Naive B cell (primary cell): ENCODE measurements at places on chromosomes 12 and 14. TPM values are rescaled to one million over a fixed set of nuclear protein-coding genes. Genes with fewer than 3 reads are reported as not detected.

OLR1 gene
- polyA plus RNA-seq: not detected

GRCh38 chr12:58773986-58774385, 146.3 kb downstream of the LRIG3 start:
- no peak for DNase-seq
- H3K27ac ChIP-seq: no peak overlapping the region
- H3K36me3 ChIP-seq: no peaks in the 10 kb centered on the region
- H3K27me3 ChIP-seq: no peaks in the 10 kb centered on the region
- no peaks in the 10 kb centered on the region for H3K4me1 ChIP-seq

DNA sequence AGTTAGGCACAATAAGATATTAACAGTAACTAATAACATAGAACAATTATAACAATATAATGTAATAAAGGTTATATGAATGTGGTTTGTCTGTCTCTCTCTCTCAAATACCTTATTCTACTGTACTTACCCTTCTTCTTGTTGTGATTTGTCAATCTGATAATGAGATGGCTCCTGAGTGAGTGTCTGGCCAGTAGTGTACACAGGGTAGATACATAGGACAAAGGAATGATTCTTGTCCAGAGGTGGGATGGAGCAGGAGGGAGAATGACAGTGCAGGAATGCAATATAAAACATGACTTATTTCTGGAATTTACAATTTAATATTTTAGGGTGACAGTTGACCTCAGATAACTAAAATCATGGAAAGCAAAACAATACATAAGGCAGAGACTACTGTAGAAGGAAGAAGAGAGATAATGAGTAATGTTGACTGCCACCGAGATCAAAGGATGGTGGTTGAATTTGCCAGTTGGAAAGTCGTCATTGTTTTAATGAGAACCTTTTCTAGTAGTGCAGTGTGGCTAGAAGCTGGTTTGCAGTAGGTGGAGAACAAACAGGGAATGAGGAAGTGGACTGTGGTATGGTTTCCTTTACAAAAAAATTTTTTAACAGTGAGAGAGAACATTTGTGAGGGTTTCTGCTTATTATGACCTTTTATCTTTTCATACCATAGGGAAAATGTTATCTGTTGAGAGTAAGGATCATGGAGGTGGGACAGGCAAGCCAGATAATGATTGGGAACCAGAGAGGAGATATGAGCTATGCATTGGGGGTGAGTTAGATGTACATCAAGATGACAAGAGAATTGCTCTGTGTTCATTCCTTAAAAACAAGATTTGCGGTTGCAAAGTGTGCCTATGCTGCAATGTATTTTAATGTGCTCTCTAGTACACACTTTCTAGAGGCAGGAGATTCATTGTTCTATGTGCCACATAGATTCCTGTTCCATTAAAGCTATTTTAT, 458.3 kb downstream of the BTG1 start:
- H3K4me1 ChIP-seq: peaks cover 9% of the 10 kb centered on the region
- no peak for DNase-seq
- no peak overlapping the region for H3K4me3 ChIP-seq
- no peak overlapping the region for H3K27ac ChIP-seq
- no peaks in the 10 kb centered on the region for H3K36me3 ChIP-seq

- DNase-seq: no peak
- no peaks in the 10 kb centered on the region for H3K36me3 ChIP-seq
- no peak overlapping the region for H3K4me3 ChIP-seq
- no peak overlapping the region for H3K27ac ChIP-seq
- H3K4me1 ChIP-seq: peaks cover 43% of the 10 kb centered on the region
These were observed 25.2 kb upstream of the PLXNC1 start for GRCh38 chr12:94123127-94123526.

GRCh38 chr12:9851050-9851449, 18.1 kb downstream of the CLEC2B start:
- no peak overlapping the region for H3K27ac ChIP-seq
- no peak for DNase-seq
- peaks cover 64% of the 10 kb centered on the region for H3K36me3 ChIP-seq
- H3K27me3 ChIP-seq: no peaks in the 10 kb centered on the region
- peaks cover under 1% of the 10 kb centered on the region for H3K4me1 ChIP-seq
- no peak overlapping the region for H3K4me3 ChIP-seq
